ENCODE measurements at places on chromosomes 1 and 21. TPM values are rescaled to one million over a fixed set of nuclear protein-coding genes. Genes with fewer than 3 reads are reported as not detected.

The CD2 gene
- not detected for total RNA-seq

The SLC25A44 gene
- total RNA-seq: 13.0 TPM

The BSND gene
- not detected for total RNA-seq

The RHEX gene
- not detected for total RNA-seq

The BGLAP gene
- total RNA-seq: not detected

The FMO5 gene
- total RNA-seq: 0.93 TPM

The AK5 gene
- total RNA-seq: 17.6 TPM

The CRYZL1 gene
- 20.2 TPM for total RNA-seq

The DMRTA2 gene
- not detected for total RNA-seq

The LSM10 gene
- total RNA-seq: 40.0 TPM

The C1orf87 gene
- not detected for total RNA-seq

The NUF2 gene
- 0.64 TPM for total RNA-seq

The KRTAP11-1 gene
- total RNA-seq: not detected

The LAMB3 gene
- total RNA-seq: 27.6 TPM

The GJC2 gene
- total RNA-seq: 0.37 TPM

The VCAM1 gene
- 18.8 TPM for total RNA-seq

The KRTAP19-1 gene
- not detected for total RNA-seq

The RORC gene
- not detected for total RNA-seq

The KCNE2 gene
- total RNA-seq: not detected

The GJB5 gene
- not detected for total RNA-seq

The SLAMF1 gene
- total RNA-seq: not detected

The RCC1 gene
- total RNA-seq: 35.4 TPM

The ORC1 gene
- 0.34 TPM for total RNA-seq

The ALX3 gene
- not detected for total RNA-seq

The OR2L5 gene
- total RNA-seq: not detected

The C1orf53 gene
- 5.1 TPM for total RNA-seq

The ZFP69B gene
- 0.44 TPM for total RNA-seq

The TTC22 gene
- not detected for total RNA-seq

The AADACL4 gene
- not detected for total RNA-seq

The CLCA4 gene
- not detected for total RNA-seq

The DYNLT5 gene
- not detected for total RNA-seq

The TMEM52 gene
- total RNA-seq: not detected

The TEDDM1 gene
- not detected for total RNA-seq

The PRRX1 gene
- 113 TPM for total RNA-seq

The FAM163A gene
- not detected for total RNA-seq

The ADAMTSL4 gene
- total RNA-seq: 23.4 TPM

The GPR157 gene
- total RNA-seq: 1.6 TPM
